ENCODE measurements at places on chromosomes 6 and 20.

- no peak for DNase-seq
These were observed 3.5 kb downstream of the TGM3 start for GRCh38 chr20:2299301-2299700.

- no peak for DNase-seq
These were observed 502.1 kb upstream of the CDH4 start for GRCh38 chr20:60749804-60750602.

DNA sequence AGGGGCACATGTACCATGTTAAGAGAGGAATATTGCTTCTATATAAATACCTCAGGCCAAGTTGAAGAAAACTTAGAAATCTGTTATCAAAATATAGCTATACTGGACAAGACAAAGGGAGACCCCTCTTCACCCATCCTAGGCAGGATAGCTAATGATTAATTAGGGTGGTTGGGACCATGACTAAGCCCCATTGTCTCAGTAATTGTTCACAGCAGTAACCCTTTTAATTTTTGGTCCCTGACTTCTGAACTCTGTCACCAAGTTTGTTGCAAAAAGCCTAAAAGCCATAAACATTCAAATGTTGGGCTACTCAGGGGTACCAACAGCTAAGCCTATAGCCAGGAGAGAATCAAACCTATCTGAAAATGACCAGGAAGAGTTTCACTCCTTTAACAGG, 19.2 kb upstream of the BTN3A2 start:
- no peak for DNase-seq

DNA sequence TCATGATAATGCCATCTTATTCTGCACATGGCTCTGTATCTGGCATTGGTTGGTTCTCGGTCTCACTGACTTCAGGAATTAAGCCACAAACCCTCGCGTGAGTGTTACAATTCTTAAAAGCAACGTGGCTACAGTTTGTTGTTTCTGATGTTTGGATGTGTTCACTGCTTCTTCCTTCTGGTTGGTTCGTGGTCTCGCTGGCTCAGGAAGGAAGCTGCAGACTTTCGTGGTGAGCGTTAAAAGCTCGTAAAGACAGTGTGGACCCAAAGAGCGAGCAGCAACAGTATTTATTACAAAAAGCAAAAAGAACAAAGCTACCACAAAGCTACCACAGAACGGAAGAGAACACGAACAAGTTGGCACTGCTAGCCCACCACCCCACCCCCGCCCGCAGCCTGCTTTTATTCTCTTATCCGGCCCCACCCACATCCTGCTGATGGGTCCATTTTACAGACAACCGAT, 51.1 kb downstream of the MYLIP start:
- DNase-seq: no peak

DNA sequence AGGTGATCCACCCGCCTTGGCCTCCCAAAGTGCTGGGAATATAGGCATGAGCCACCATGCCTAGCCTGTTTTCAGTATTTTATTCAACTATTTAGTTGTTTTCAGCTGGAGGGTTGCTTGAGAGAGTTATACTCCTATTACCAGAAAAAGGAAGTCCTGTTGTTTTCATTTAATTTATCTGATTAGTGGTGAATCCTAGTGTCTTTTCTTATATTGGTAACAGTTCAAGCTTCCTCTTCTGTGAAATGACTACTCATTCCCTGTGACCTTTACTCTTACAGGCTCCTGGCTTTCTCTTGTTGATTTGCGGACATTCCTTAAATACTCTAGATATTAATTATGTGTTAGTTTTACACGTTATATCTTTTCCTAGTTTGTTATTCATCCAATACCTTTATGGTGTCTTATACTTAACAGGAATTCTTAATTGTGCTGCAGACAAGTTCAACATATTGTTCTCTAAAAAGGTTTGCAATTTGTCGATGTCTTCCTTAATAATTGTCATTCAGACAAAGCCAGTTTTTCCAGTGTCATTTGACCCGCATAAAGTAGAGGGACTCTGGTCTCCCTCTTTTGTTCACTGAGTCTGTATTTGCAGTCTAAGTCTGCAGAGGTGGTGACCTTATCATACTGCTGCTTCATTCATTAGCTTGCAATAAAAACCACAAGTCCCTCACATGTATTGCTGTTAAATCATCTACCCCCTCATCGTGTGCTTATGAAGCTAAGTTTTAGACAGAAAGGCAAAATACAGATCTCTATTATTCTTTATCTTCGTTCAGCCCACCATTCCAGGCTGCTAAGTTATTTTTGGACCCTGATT, 51.4 kb downstream of the ZBTB9 start:
- no peak for DNase-seq

DNA sequence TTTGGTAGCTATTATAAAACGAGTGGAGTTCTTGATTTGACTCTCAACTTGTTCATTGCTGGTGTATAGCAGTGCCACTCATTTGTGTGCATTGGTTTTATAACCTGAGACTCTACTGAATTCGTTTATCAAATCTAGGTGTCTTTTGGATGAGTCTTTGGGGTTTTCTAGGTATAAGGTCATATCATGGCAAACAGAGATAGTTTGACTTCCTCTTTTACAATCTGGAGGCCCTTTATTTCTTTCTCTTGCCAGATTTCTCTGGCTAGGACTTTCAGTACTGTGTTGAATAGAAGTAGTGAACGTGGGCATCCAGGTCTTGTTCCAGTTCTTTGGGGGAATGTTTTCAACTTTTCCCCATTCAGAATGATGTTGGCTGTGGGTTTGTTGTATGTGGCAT, 38.8 kb downstream of the SUMO4 start:
- no peak for DNase-seq
